ENCODE measurements at places on chromosomes 16 and 17. TPM values are rescaled to one million over a fixed set of nuclear protein-coding genes. Genes with fewer than 3 reads are reported as not detected.
A peak's percentile ranks its signal among the peaks of the same experiment; 100 is the strongest.

GRCh38 chr16:28326881-28327610, 34.7 kb downstream of the SBK1 start:
- H3K27ac ChIP-seq, result no peak overlapping the region
- DNase-seq, result peak; percentile 75
- H3K27me3 ChIP-seq, result no peaks in the 10 kb centered on the region
- H3K36me3 ChIP-seq, result peaks cover 5% of the 10 kb centered on the region
- peaks cover 7% of the 10 kb centered on the region for H3K4me1 ChIP-seq

GRCh38 chr17:40122999-40123810, 1.4 kb downstream of the MSL1 start:
- H3K36me3 ChIP-seq, result peaks cover 86% of the 10 kb centered on the region
- H3K27me3 ChIP-seq, result no peaks in the 10 kb centered on the region
- peak overlapping the region; percentile 81 for H3K27ac ChIP-seq
- DNase-seq, result peak; percentile 98
- peak overlapping the region; percentile 86 for H3K4me3 ChIP-seq

- no peaks in the 10 kb centered on the region for H3K36me3 ChIP-seq
- no peak for DNase-seq
- no peak overlapping the region for H3K27ac ChIP-seq
- H3K4me1 ChIP-seq, result no peaks in the 10 kb centered on the region
- peaks cover 74% of the 10 kb centered on the region for H3K27me3 ChIP-seq
- H3K4me3 ChIP-seq, result no peak overlapping the region
Measured at GRCh38 chr16:86466696-86467406, 43.5 kb upstream of the FOXF1 start.

GRCh38 chr16:24966031-24966430, 49.1 kb downstream of the ARHGAP17 start:
- DNase-seq, result no peak
- H3K4me3 ChIP-seq, result no peak overlapping the region
- peaks cover 9% of the 10 kb centered on the region for H3K36me3 ChIP-seq
- H3K4me1 ChIP-seq, result peaks cover 8% of the 10 kb centered on the region
- no peaks in the 10 kb centered on the region for H3K27me3 ChIP-seq

GRCh38 chr16:3020247-3020603, at the start of gene TNFRSF12A:
Gene TNFRSF12A (plus strand): TSS chr16:3020368. CDS start chr16:3020398, 30 bp downstream.
- peak within 1 kb of the TSS; percentile 89 for H3K27ac ChIP-seq
- DNase-seq, result peak; percentile 90
- no peaks in the 10 kb centered on the region for H3K27me3 ChIP-seq
- peaks cover 67% of the 10 kb centered on the region for H3K36me3 ChIP-seq
- H3K4me3 ChIP-seq, result peak within 1 kb of the TSS; percentile 80

DNA sequence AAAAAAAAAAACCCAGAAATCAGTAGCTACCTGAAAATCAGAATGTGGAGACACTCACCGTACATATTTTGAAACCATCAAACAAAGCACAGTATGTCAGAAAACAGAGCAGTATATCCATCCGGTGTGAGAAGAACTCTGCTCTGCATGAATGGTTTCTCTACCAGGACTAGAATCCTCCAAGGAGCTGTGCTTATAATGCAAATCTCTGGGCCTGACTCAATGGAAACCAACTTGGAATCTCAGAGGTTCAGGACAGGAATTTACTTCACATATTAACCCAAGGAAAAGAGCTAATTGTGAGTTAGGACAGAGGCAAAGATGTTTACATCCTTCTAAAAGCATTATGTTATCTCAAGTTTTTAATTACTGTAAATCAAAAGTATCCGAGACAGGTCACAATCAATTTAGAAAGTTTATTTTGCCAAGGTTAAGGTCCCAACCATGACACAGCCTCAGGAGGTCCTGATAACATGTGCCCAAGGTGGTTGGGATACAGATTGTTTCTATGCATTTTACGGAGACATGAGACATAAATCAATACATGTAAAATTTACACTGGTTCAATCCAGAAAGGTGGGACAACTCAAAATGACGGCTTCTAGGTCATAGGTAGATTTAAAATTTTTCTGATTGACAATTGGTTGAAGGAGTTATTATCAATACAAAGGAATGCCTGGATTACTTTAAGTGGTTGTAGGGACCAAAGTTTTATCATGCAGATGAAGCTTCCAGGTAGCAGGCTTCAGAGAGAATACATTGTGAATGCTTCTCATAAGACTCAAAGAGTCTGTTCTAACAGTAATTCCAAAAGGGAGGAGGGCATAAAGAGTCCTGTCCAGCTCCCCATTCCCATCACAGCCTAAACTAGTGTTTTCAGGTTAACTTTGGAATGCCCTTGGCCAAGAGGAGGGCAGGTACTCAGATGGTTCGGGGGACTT, 164.1 kb downstream of the CDH8 start:
- H3K36me3 ChIP-seq, result no peaks in the 10 kb centered on the region
- H3K27me3 ChIP-seq, result no peaks in the 10 kb centered on the region
- no peak for DNase-seq
- H3K4me1 ChIP-seq, result no peaks in the 10 kb centered on the region
- H3K27ac ChIP-seq, result no peak overlapping the region

- H3K27ac ChIP-seq, result no peak overlapping the region
- H3K4me3 ChIP-seq, result no peak overlapping the region
- no peak for DNase-seq
- no peaks in the 10 kb centered on the region for H3K4me1 ChIP-seq
- no peaks in the 10 kb centered on the region for H3K27me3 ChIP-seq
Measured at GRCh38 chr17:57337390-57337789, 81.1 kb downstream of the MSI2 start.

GRCh38 chr16:72313903-72314302, 141.9 kb upstream of the PMFBP1 start:
- DNase-seq, result no peak
- H3K27ac ChIP-seq, result no peak overlapping the region
- H3K27me3 ChIP-seq, result no peaks in the 10 kb centered on the region
- H3K4me3 ChIP-seq, result no peak overlapping the region

- peaks cover 7% of the 10 kb centered on the region for H3K36me3 ChIP-seq
- DNase-seq, result no peak
- no peaks in the 10 kb centered on the region for H3K27me3 ChIP-seq
- no peak overlapping the region for H3K27ac ChIP-seq
- no peak overlapping the region for H3K4me3 ChIP-seq
- H3K4me1 ChIP-seq, result peaks cover 8% of the 10 kb centered on the region
Measured at GRCh38 chr17:1783834-1784611, 22.2 kb downstream of the SERPINF1 start.

KRT39 gene
- total RNA-seq, result 0.44 TPM

CCL4L2 gene
- not detected for total RNA-seq

DNAAF8 gene
- 1.8 TPM for total RNA-seq

CCL23 gene
- not detected for total RNA-seq

TSR1 gene
- total RNA-seq, result 34.3 TPM

OR4D1 gene
- not detected for total RNA-seq
